ENCODE measurements at places on chromosomes 6 and 20.

DNA sequence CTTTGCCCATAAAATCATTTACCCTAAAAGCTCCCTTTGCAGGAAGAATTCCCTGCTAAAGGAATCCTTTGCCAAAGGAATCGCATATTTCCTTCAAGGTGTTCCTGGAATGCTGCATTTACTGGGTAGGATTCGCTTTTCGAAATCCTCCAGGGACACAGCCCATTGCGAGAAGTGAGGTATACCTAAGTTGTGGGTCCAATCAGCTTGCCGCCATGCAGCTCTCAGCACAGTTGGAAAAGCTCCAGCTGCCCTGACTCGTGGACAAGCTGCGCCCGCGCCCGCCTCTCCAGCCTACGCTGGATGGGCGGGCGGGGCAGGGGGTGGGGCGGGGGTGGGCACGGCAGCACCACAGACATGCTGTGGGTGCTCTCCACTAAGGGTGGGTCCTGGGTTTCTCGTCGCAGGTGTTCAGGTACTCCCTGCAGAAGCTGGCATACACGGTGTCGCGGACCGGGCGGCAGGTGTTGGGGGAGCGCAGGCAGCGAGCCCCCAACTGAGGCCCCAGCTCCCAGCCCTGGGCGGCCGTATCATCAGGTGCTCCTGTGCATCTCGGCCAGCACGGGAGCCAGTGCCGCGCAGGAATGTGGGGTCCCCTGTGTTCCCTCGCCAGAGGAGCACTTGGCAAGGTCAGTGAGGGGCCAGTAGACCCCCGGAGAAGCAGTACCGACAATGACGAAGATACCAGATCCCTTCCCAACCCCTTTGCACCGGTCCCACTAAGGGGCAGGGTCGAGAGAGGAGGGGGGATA, 1.4 kb downstream of the NNAT start:
- DNase-seq: no peak

DNA sequence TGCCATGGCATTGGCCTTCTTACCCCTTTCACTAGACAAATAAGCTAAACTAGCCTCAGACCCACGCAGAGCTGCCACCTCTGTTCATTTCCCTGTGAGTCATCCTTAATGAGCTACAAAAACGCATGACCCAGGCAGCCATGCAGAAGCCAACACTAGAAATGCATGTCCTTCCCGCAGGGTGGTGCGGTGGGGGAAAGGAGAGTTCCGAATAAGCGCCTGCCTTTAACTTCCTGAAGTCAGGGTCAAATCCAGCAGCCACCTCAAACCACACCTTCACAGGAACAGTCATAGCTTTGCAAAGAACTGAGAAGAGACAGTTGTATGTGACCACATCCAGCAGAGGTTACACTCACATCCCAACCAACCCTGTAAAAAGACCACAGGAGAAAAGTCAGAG, 40.4 kb downstream of the IRF4 start:
- no peak for DNase-seq

GRCh38 chr6:29617782-29618554, 15.0 kb downstream of the GABBR1 start:
- no peak for DNase-seq

GRCh38 chr6:138036111-138036510, 71.1 kb downstream of the PERP start:
- no peak for DNase-seq

DNA sequence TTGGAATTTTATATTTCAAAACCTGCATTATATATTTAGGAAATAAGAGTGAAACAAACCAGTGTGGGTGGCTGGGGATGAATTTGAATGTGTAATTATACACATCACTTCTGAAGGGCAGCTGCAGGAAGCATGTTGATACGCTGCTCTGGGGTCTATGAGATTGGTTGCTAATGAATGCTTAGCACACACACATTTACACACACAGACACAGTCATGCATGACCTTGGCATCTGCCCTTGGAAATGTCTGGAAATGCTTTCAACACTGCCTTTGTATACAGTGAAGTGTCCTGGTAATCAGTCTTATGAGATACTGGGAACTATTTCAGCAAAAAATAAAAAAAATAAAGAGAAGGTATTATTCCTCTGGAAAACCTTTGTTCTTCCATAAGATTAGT, 83.4 kb downstream of the ELOVL4 start:
- no peak for DNase-seq

DNA sequence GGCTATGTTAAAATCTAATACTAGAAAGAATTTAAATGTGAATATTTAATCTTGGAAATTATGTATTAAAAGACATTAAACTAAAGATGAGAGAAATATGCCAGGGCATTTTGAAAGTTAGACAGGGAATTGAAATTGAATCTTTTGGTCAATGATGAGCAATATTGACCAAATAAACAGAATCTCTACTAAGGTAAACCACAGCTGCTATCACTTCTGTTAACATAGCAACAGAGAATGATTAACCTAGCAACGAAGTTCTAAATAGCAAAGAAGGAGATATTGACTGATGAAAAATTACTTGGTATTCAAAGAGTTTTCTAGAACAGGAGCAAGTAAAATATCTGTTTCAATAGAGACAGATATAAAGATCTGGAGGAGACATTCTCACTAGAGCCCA, 45.2 kb upstream of the RSPO3 start:
- no peak for DNase-seq

GRCh38 chr6:33298773-33299236, at the start of gene RGL2:
Gene RGL2 (minus strand): TSS chr6:33298942. CDS start chr6:33298610, 332 bp downstream.
- DNase-seq: no peak

DNA sequence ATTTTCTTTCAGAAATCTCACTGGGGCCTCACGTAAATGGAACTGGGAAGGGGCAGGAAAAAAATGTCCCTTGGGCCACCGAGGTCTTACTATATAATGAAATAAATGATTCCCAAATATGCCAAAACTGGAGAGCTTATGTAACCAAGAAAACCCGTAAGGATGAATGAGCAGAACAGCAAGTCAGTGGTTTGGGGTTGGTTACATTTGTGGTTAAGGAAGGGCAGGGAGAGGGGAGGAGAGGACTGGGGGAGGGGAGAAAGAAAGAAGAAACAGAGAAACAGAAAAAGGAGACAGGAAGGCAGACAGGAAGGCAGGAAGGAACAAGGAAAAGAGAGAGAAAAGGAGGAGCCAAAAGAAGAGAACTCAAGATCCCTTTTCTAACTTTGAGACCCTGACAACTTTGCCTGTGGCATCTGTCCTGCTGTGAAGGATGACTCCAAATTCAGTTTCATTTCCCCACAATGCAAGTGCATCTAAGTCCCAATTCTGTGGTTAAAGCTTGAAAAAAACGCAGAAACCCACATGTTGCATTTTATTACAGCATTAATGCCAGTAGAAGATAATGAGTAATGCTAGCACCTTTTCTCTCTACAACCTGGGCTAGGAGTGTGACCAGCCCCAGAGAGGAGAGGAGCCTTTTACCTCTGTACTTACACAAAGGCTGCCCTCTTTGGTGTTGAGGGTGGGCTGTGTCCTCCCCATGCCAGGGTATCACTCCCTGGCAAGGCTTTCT, 10.8 kb upstream of the ARMC2 start:
- DNase-seq: no peak

GRCh38 chr20:57315083-57315975, 14.3 kb upstream of the SPO11 start:
- no peak for DNase-seq

- DNase-seq: no peak
Observed at GRCh38 chr6:167437888-167438484, 113.1 kb downstream of the TTLL2 start.

DNA sequence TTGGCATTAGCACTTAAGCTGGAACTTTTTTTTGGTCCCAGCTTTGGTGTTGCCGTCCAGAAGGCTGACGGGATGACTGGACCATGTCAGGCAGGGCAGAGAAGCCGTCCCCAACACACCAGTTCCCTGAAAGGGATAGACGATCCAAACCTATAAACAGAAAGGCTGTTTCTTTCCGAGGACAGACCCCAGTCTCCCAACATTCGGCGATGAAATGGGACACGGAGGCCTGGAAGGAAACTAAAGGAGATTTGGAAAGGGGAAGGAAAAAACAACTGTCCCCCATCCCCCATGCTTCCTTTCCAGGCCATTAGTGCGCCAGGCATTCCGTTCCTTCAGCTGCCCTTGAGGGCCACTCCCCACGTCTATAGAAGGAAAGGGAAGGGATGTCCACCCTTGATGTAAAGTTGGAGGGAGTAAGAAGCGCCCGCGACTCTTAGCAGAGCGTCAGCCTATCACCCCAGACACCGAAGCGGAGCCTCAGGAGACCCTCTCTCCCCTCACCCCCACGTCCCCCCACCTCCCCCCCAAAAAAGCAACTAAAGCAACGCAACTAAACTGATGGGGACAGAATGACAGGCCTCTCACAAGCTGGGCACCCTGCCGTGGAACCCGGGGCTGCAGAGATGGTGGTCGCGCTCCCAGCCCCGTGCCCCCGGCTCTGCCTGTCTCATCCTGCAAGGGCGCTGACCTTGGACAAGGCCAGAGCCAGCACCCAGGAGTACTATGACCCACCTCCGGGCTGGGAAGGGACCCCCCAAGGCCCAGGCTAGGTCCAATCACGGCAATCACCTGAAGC, 638 bp downstream of the BLCAP start:
- no peak for DNase-seq

GRCh38 chr20:49674383-49675352, 39.0 kb downstream of the B4GALT5 start:
- no peak for DNase-seq

DNA sequence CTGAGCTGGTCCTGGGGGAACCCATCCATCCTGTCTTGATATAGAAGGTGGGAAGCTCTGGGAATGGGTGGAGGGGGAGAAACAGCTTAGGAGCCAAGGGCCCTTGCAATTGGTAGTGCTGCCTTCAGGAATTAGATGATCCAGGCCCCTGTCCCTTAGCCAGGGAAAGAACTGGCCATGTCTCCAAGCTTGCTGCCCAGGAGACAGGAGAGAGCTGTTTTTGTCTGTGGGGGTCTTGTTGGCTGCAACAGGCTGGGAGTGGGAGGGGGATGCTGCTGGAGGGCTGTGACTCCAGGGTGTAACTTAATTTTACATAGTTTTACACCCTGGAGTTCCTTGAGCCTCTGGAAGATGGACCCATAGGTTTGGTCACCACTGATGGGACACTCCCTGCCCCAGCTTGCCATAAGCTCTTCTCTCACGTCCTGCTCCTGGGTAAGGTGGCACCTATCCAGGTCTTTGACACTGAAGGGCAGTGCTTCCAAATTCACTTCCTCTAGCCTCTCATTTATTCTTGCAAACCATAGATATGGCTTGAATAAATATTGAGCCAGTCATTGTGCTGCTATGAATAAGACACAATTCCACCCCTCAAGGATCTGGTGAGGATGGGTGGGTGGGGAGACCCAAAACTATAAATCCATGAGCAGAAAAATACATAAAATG, 16.8 kb downstream of the VEGFA start:
- DNase-seq: no peak

GRCh38 chr6:41318261-41318653, 17.2 kb upstream of the NCR2 start:
- no peak for DNase-seq

DNA sequence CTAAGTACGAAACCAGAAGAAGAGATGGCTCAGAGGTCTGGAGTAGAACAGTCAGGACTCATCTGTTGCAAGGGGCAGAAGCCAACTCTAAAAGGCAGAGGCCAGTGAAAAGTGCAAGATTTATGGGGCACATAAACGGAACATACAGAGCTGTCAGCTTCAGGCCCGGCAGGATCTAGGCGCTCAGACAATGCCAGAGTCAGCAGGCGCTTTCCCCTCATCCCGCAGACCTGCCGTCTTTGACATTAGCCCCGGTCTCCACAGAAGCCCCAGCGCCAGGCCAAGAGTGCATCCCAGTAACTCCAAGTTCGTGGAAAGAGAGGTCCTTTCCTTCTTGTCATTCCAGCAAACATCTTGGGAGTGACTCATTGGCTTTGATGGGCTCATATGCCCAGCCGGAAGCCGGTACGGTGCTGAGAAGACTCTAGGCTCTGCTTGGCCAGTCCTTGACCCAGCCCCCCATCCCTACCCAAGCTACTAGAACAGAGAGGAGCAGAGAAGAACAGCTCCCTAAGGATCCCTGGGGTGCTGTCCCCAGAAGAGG, 260.9 kb downstream of the TAF4 start:
- no peak for DNase-seq

DNA sequence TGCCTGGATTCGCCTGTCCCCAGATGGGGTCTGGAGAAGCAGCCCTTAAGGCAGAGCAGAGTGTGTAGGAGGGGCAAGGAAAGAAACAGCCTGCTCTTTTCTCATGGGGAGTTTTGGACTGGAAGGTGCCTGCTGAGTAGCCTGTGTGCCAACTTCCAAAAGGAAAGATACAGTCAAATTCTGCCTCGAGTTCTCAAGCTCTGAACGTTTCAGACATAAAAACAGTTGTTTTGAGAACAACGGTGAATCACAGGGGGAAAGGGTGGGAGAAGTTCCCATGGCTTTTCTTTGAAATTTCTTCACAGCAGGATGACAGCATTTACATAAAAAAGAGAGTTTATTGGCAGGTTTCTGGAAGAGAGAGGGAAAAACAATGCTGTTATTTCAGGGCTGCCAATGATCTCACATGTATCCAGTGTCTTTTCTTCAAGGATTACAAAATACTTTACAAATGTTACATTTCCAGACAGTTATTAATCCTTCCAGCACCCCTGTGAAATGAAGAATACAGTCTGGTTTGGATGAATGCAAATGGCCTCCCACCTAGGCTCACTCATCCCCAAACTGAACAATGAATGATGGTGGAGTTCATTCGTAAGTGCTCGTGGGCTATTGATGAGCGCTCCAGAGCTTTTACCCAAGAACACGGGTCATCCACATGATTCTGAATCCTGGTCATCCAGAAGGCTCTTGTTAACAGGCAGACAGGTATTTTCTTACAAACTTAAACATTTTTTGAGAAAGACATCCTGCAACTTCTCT, 33.8 kb upstream of the ECI2 start:
- DNase-seq: no peak

GRCh38 chr6:167648501-167649278, 178.0 kb upstream of the AFDN start:
- DNase-seq: no peak

DNA sequence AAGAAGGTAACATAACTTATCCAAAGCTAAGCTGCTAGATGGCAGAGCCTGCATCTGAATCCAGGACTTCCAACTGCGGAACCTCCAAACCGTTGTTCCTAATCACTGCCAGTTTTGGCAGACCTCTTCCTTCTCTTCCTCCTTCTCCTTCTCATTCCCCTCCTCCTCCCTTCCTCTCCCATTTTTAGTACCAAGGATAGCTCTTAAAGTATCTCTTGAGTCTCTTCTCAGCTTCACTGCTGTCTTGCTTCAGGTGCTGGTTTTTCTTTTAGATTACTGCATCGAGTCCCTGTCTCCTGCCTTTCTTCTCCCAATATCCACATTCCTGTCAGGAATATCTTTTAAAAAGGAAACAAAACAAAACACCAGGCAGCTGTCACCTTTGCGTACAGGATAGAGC, 77.1 kb downstream of the CDYL start:
- DNase-seq: no peak
